ENCODE measurements at places on chromosomes 2 and 18. TPM values are rescaled to one million over a fixed set of nuclear protein-coding genes. Genes with fewer than 3 reads are reported as not detected.

The C2orf80 gene
- total RNA-seq: not detected

The MALT1 gene
- total RNA-seq: 51.8 TPM

The MOGAT1 gene
- total RNA-seq: not detected

The DSG3 gene
- total RNA-seq: not detected

The POTEE gene
- total RNA-seq: 4.8 TPM

The ACYP2 gene
- total RNA-seq: 12.6 TPM

The CSRNP3 gene
- 13.8 TPM for total RNA-seq

The PSMA8 gene
- total RNA-seq: not detected

The SLC8A1 gene
- total RNA-seq: 492 TPM

The CFAP221 gene
- total RNA-seq: 11.0 TPM
